SJSA1 (cell line): ENCODE measurements at places on chromosomes 7 and 10.
A peak's percentile ranks its signal among the peaks of the same experiment; 100 is the strongest.

GRCh38 chr7:158127241-158127640, 460.4 kb downstream of the PTPRN2 start:
- DNase-seq = no peak

GRCh38 chr10:53939654-53940053, 861.4 kb downstream of the PCDH15 start:
- no peak for DNase-seq

- DNase-seq = no peak
Observed at GRCh38 chr10:4561296-4561695, 264.7 kb upstream of the AKR1E2 start.

GRCh38 chr7:150357771-150358427, 10.7 kb upstream of the REPIN1 start:
- no peak for DNase-seq

- no peak for DNase-seq
Observed at GRCh38 chr7:149669121-149669818, 104.1 kb downstream of the ZNF467 start.

GRCh38 chr7:130961128-130961601, 227.2 kb upstream of the KLF14 start:
- peak; percentile 85 for DNase-seq

DNA sequence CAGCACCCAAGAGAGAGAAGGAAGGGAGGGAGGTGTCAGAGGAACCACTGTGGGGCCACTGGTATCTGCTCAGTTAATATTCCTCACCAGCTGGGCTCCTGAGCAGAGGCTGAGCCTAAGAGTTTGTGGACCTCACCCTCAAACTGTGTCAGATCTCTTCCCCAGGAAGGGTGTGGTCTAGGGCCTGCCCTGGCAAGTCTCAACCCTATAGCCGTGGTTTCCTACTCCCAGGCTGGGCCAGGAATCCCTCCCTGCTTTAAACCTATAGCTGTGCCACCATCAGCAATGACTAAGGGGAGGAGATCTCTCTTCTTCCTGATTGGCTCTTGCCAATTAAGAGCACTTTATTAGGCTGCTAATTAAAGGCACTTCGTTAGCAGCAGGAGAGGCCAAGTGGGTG, 29.9 kb downstream of the POLL start:
- DNase-seq = no peak

DNA sequence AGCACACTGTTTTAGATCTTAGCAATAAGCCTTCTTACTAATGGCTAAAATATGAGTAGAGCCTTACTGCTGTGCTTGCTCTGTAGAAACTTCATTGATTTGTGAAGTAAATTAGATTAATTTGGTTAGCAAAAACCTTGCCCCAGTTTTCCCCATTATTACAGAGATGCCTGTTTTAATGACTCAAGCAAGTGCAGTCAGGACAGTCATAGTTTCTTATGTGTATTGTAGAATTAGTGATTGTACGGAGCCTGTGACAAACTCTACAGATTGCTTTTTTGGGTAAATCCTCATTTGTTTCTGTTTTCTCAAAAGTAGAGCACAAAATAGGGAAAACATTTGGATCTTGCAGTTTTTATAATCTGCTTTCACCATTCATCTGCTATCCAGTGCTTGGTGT, 7.0 kb downstream of the TAX1BP1 start:
- DNase-seq = no peak

GRCh38 chr10:125397608-125398007, 237.2 kb upstream of the CTBP2 start:
- no peak for DNase-seq

- DNase-seq = no peak
Observed at GRCh38 chr7:4211261-4211660, 470.8 kb upstream of the FOXK1 start.

DNA sequence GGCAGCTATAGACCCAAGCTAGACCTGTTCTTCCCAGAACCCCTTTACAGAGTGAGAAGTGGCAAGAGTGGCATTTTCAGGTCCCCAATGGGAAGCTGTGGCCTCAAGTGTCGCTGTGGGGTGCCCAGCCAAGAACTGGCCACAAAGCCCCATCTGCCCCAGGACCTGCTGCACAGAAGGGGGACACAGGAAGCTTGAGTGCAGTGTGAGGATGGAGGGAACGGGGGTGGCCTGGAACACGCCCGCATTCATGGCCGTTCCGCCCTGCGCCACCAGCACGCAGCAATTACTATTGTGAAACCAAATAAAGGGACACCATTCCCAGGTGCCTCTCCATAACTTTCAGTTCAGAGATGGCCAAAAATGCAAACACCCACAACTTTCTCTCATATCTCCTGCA, 237.6 kb upstream of the TCERG1L start:
- DNase-seq = no peak

DNA sequence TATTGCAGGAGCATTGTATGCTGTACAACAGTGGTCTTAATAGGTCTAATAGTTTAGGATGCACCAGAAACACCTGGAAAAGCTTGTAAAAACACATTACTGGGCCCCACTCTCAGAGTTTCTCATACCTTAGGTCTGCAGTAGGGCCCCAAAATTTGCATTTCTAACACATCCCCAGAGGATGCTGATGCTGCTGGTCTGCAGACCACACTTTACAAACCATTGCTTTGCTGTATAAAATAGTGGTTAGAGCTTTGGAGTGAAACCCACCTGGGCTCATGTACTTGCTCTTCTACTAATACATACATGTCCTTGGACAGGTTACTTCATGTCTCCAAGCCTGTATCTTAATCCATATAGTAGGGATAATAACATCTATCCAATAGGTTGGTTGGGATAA, 279.7 kb downstream of the GRM8 start:
- no peak for DNase-seq
